Glomerular endothelial cell (primary cell): ENCODE measurements at places on chromosomes 2 and 18. TPM values are rescaled to one million over a fixed set of nuclear protein-coding genes. Genes with fewer than 3 reads are reported as not detected.

The CCDC178 gene
- 1.2 and 2.9 TPM in 2 replicates for total RNA-seq

DNA sequence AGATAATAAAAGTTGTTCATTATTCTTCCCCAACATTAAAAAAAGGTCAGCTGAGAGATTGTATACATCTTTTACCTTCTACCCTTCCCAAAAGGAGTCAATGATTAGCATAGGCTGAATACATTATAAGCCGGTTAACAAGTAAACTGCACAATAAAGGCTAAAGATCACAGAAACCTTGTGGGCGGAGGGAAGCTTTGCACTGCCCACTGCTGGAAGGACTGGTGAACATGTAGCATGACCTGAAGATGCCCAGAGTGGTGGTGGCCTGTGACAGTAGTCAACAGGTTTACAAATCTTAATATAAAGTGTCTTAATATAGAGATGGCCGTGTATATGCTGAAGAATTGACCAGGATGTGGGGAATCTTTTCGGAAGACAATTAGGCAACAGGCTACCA lies 35.6 kb downstream of the ARL5A start:
- DNase-seq, result no peak

GRCh38 chr18:42458226-42458625 lies 503.2 kb downstream of the PIK3C3 start:
- no peak for DNase-seq

DNA sequence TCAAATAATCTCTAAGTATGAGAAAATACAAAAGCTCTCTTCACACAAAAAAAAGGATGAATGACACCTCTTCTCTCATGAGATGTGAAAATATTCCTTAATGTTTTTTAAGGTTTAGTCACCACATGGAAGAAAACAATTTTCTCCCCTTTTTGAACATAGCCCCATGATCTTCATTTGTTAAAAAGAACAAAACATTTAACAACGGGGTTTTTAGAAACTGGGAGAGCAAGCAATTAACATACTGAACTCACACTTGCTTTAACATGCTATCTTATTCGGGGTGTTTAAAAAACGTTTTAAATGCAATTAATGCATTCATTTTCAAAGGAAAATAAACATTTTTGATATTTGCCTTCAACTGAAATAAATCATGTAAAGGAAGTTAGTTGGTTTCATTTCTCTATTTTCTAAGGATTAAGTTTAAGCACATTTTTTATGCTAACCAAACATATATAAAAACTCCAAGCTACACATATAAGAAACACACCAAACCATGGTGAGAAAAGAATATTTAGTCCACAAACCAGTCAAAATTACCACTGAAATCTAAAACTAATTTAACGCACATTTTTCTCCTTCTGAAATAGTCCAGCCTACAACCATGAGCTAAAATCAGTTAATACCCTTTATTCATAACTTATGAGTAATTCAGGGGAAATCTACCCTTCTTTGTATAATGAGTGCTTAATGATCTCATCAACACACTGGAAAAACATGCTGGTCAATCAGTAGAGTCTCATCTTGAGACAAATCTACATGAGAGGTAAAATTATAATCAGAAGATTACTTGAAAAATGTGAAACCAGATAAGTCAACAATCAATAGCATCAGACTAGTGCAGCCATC lies 8.2 kb downstream of the FBXO11 start:
- DNase-seq, result no peak
